ENCODE measurements at places on chromosomes 3 and 15.
A peak's percentile ranks its signal among the peaks of the same experiment; 100 is the strongest.

DNA sequence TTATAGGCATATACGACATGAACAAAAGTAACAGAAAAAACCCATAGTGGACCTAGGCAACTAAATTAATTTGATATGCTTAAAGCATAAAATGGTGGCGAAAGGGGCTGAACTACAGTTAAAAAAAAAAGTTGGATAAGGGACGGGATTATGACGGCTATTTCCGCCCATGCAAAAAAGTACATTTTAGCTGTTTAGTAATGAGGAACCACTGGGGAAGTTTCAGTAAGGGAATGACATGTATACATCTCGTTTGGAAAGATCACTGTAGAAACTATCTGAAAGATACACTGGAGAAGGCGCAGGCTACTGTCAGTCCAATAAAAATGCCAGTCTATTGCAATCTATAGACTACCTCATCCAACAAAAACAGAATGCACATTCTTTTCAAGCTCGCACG is 65.6 kb downstream of the ZNF148 start:
- DNase-seq = no peak

GRCh38 chr3:12999147-13000140 is 73.8 kb downstream of the IQSEC1 start:
- DNase-seq = peak; percentile 6

DNA sequence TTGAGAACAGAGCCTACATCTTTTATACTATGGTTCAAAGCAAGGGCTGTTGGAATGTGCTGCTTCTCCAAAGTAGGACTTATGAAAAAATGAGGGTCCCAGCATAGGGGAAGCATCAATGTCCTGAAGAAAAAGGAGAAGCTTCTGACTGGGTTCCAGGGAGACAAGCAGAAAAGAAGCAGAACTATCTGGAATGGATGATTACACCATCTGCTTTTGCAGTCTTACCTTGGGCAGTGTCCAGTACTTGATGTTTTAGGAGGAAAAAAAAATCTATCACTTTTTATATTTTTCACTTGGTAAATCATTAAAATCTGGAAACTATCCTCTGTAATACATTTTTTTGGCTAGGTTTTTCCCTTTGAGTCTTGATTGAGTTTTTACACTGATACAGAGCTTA is 57.9 kb upstream of the DPH6 start:
- no peak for DNase-seq

- DNase-seq = peak; percentile 15
Measured at GRCh38 chr3:53513556-53514190, 19.3 kb downstream of the CACNA1D start.

DNA sequence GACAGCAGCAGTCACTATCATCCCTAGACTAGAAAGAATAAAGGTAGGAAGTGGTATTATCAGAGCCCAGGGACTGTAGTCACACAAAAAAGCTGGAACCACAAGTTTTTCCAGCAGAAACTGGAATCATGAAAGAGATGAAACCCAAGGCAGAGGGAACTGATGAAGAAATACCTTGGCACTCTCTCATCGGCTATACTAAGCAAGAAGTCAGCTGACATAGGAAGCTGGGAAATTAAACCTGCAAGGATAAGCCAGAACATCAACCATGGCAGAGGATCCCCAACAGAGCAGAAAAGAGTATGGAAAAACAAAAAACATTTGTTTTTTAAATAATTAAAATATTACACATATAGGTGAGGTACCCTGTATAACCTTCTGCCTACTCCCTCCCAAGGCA is 86.5 kb downstream of the AQR start:
- no peak for DNase-seq

GRCh38 chr15:78925956-78926743 is 18.7 kb downstream of the CTSH start:
- no peak for DNase-seq

DNA sequence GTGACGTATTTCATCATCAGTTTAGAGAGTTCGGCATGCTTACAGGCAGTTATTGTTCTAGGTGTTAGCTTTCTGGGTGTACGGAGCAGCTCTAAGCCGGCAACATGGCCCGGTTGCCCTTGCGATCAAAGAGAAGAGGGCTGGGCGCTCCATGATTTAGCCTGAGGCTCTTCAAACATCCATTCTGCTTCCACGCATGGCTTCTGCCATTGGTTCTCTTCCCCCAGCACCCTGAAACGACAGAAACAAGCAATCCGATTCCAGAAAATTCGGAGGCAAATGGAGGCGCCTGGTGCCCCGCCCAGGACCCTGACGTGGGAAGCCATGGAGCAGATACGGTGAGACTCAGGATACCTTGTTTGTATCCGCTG is 574 bp downstream of the NGRN start:
- DNase-seq = no peak

GRCh38 chr15:82871832-82872484 is 62.5 kb downstream of the WHAMM start:
- DNase-seq = no peak

- DNase-seq = peak; percentile 74
Measured at GRCh38 chr3:179716226-179716625, 63.4 kb downstream of the USP13 start.

DNA sequence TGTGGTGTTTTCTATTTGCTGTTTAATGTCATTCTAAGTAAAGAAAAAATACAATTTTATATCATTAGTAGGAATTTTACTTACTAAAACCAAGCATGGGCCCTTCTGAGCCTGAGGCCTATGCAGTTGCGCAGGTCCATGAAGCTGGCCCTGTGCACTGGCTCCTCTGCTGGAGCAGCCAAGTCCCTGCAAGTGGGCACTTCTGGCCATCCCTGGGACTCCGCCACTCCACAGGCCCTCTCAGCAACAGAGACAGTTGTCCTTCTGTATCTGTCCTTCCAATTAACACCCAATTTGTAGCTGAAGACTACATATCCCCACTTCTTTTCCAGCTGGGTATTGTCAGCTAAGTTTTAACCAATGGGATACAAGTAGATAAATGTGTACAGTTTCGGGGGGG is 49.9 kb upstream of the RYK start:
- DNase-seq = no peak

DNA sequence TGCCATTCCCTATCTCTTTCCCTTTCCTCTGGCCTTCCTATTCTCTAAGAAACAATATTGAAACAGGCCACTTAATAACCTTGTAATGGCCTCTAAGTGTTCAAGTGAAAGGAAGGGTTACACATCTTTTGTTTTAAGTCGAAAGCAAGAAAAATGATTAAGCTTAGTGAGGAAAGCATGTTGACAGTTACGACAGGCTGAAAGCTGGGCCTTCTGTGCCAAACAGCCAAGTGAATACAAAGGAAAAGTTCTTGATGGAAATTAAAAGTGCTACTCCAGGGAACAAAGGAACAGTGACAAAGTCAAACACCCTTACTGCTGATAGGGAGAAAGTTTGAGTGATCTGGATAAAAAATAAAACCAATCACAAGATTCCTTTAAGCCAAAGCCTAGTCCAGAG is 54.2 kb downstream of the SENP2 start:
- DNase-seq = no peak

DNA sequence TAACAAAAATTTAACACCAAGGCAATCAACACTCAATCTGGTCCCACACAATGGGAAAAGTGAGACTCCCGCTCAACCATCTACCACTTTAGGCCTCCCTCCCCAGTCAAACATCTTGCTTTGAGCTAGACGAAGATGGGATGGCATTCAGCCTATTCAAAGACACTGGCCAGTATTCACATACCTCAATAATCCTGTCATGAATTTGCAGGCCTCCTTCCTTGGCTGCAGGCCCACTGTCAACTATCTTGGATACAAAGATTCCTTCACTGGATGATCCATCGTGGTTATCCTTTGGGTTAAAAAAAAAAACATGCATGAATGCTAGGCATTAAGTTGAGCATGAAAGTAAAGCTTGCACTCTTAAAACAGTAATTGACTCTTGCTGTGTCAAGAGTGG is 22.6 kb downstream of the PDZRN3 start:
- DNase-seq = no peak

GRCh38 chr15:84143753-84144314 is 91.7 kb upstream of the GOLGA6L4 start:
- DNase-seq = no peak

DNA sequence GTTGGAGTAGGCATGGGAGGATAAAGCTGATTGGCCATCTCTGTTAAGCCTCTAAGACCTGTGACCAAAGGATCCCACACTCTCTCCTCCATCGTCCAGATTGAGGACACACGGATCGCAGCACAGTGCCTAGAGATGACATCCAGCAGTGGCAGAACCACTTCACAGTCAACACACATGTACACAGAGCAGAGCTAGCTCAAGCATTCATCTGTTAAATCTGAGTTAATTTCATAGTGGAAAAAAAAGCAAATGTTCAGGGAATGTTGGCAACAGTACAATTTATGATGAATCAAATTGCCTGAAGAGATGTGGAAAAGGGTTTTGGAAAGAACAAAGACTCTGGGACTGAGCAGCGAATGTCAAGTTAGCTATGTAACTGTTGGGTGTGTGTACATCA is 108.1 kb upstream of the PLAAT1 start:
- DNase-seq = no peak

GRCh38 chr3:48086705-48087104 is 70.5 kb upstream of the MAP4 start:
- peak; percentile 34 for DNase-seq

DNA sequence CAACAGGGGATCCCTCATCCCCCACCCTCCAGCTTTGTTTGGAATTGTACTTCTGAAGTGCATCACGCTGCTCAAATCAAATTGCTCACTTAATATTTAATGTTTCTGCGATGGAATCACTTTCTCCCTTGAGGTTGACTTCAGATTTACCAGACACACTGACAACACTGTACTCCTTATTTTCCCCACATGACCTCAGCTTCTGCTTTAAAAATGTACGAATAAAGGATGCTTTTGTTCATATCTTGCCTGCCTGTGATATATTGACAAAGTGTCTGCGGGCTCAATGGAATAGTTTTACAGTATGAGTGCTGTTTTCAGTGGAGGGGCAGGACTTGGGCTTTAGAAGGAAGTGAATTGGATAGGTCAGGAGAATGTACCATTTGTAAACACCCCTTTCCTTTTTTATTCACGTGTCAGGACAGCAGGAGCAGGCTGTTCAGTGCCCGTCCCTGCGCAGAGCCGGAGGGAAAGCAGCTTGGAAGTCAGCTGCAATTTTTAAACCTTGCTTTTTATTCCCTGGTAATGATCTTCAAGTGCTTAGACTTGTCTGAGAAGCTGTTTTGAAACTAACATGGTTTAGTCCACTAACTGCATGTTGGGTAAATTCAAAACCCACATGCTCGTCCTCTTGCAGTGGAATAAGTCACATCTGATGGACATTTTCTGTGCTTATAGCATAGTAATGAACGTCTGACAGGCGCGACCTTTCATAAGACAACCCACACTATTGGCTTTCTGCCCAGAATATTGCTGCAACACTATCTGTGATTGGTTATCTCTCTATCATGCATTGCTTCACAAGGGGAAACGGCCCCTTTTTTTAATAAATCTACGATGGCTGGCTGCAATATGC is 29.9 kb downstream of the MBNL1 start:
- DNase-seq = peak; percentile 80

DNA sequence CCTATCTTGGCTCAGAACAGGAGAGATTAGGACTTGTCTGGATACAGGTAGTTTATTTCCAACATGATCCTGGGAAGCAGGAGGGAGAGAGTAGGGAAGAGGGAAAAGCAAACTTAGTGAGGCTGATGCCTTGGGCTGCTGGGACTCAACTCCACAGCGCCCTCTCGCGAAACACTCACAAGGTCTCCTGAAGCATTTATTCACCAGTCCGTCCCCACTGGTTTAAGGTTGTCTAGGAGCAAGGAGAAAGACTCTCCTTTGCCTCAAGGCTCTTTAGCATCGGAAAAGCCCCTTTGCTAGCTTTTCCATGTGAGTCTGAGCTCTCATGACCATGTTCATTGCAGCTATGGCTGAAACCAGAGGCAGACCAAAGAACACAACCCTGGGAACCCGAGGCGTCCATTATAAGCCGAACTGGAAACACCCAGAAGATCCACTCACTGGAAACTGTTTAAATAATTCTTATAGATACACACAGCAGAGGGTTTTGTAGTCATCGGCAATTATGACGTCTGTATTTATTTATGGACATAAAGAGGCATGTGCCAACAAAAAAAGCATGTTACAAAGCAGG is 244.5 kb downstream of the CD47 start:
- peak; percentile 41 for DNase-seq

DNA sequence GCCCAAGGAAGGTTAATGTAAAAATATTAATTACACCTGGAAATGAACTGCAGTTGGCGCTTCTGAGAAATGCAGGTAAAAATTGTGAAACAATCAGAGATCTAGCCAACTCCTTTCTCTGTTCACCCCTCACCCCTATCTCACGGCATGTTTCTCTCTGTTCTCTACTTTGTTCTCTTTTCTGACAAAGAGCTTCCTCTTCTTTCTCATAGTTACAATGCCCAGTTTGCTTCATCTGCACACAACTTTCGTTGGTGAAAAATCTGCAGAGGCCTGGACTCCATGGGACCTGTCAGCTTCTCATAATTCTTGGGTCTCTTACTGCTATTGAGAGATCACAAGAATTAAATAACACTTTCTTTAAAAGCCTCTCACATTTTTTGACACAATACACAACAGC is 212.9 kb upstream of the LRRN1 start:
- no peak for DNase-seq

DNA sequence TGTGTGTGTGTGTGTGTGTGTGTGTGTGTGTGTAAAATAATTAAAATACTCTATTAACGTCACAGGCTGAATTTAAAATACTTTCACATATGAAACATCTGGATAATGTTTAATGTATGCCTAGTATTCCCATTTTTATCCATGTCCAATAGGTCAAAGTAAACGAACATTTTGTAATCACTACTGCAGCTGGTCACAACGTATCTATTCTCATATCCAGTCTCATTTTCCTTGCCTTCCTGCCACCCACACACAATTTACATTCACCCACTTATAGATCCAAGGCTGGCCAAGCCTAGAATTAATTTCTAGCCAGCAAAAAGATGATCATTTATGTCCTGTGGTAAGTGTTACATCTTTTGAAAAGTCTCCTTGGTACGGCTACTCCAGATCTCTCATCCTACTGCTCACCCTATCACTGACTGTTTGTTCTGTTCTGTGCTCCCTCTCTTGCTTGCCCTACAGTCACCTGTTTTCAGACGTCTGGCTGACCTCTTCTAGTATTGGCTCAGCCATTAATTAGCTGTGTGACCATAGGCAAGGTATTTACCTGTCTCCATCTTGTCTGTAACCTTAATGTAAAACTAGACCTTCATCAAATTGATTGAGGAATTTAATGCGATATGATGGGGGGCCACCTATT is 17.6 kb downstream of the SERPINI2 start:
- no peak for DNase-seq

DNA sequence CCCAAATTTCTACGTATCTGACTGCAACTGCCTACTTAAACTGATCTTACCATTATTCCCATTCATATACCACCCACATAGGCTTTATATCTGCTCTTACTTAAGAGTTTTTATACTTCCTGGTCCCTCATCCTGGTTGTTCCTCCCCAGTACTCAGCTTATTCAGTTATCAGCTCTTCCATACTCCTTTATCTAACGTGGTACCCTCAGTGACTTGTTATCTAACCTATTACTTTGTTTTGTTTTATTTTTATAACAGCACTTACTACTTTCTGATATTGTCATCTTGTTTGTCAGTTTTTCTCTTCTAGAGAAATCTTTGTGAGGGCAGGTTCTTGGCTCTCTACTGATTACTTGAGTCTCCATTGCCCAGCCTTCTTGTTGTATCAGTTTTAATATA is 100.6 kb downstream of the ZNF609 start:
- no peak for DNase-seq
